ENCODE measurements at places on chromosomes 5 and 9.

DNA sequence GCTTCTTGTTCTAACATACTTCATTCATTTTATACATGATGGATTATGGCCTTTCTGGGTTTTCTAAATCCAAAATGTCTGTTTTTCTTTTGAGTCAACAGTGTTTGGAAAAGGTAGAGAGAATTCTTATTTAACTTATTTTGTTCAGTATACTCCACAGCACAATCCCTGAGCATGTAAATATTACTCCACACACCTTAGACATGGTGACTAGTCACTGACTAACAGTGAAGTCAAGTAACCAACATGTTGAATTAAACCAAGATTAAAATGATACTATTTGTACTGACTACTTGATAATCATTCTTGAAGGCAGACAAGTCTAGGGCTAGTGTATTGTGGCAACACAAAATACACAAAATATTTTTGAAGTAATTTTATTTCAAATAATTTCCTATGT is 55.0 kb downstream of the HAPLN1 start:
- no peak for DNase-seq

DNA sequence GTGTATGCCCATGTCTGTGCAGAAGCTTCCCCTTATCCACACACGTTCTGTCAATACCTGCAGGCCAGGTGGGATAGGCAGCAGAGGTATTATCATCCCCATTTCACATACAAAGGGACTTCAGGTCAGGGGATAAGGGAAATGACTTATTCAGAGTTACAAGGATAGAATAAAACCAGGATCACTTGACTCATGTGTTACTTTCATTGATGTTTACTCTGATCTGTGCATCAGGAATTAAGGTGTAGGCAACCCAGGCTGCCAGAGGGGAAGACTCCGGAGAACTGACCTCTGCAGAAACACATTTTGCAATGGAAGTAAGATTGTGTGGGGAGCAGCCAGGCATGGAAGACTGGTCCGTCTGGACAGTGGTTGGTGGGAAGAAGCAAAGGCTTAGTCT is 74.2 kb upstream of the FSTL4 start:
- no peak for DNase-seq

DNA sequence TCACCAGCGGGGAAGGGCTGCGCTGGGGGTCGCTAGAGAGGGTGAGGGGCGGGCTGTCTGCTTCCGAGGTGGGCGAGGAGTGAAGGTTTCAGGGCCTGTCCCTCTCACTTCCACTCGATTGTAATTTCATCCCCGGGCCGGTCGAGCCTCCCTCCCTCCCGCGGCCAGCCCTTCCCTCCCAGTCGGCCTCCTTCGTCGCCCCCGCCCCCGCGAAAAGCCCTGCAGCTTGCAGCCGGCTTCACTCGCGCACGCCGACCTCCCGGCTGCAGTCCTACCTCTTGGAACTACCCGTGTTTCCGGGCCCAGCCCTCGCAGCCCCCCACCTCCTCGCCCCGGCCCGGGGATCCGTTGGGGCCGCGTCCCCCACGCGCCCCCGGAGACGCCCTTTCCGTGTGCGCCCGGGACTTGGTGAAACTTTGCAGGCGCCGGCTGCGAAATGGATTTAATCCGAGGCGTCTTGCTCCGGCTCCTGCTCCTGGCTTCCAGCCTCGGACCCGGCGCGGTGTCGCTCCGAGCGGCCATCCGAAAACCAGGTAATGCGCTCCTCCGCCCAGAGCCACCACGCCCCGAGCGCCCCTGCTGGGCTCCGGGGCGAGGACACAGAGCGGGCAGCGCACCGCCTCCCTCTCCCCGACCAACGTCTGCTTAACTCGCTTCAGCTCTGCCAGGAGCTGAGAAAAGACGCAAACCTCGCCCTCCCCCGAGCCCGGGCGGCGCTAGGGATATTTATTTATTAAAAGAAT is at the start of gene EGFLAM:
EGFLAM (plus strand) TSS at position 241 of the 743 bp plus-strand sequence; CDS start at position 437, 196 bp downstream.
- DNase-seq: peak; percentile 5

- DNase-seq: no peak
Measured at GRCh38 chr5:35856765-35857351, at the start of gene IL7R. IL7R (plus strand) TSS chr5:35856891; CDS start chr5:35856978, 87 bp downstream.

DNA sequence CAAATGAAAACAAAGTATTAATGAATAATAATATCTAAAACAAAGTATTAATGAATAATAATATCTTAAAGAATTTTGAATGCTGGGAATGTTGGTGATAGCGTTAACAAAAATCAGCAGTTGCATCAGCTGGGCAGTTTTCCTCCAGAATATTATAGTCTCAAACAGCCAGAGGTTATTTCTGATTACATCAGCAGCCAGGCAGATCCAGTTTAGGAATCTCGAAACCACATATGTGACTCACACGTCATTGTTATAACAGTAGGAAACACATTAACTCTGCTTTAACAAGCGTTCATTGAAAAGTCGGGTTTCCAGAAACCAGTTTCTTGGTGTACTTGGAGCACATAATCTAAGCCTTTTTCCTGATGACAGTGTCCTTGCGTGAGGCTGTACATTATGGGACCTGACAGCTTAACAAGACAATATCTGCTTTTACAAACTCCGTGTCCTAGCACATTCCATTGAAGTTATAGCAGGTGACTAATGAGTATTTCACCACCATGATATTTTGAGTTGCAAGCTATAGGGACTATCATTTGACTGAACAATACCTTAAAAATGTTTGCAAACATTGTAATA is 559.5 kb upstream of the KLF4 start:
- DNase-seq: no peak

DNA sequence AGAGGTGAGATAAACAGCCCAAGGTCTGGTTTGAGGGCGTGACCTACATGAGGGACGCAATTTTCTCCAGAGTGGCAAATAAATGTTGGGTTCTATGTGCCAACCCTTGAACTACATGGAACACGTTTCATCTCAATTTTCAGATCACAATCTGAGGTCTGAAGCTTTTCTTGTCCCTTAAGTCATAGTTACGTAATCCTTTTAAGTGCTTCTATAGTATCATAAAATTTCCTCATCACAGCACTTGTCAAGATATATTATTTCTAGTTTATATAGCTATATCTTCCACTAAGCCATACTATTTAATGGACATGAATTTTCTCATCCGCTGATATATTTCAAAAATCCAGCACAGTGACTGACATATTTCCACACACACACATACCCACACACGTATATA is 53.1 kb upstream of the GRIN3A start:
- DNase-seq: no peak

DNA sequence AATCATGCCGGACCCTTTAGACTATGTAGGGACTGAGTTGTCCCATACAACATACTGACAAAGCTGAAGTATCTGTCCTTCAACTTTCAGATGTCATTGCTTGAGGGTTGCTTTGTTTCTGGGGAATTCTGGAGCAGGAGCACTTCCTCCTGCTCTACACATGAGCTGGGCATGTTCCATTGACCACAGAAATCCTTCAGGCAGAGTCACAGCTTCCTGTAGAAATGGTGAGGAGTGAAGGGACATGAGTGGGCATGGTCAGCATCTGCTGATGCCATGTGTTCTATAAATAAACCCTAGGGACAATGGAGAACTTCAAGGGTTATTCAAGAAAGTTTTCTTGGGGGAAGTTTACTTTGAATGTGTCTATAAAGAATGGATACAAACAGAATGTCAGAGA is 296.6 kb upstream of the FBXL7 start:
- DNase-seq: no peak

GRCh38 chr9:93236541-93237206 is 52.7 kb downstream of the WNK2 start:
- DNase-seq: no peak

- peak; percentile 39 for DNase-seq
Measured at GRCh38 chr5:90940227-90940995, 381.8 kb downstream of the ADGRV1 start.

- no peak for DNase-seq
Measured at GRCh38 chr9:14281876-14282275, 32.1 kb downstream of the NFIB start.

DNA sequence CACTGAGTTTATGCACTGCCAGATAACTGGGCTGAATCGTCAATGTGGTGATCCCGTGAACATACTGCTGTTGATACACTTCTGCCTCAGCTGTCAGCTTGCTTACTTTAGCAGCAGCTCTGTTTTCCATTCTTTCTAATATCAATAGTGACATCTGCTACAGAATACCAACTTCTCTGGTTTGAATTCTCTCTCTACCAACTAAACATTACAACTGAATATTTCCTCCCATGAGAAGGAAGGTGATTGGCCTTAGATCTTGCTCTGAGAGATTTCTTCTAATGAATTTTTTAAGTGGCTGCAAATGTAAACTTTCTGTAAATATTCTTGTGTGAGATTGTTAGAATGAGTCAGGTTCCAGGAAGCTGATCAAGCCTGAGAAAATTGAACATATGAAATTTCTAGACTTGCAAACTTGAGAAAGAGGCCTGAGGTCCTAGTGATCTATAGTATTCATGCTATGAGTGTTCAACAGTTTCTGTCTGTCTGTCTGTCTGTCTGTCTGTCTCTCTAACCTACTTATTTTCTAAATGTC is 205.5 kb upstream of the CDKN2B start:
- peak; percentile 62 for DNase-seq

DNA sequence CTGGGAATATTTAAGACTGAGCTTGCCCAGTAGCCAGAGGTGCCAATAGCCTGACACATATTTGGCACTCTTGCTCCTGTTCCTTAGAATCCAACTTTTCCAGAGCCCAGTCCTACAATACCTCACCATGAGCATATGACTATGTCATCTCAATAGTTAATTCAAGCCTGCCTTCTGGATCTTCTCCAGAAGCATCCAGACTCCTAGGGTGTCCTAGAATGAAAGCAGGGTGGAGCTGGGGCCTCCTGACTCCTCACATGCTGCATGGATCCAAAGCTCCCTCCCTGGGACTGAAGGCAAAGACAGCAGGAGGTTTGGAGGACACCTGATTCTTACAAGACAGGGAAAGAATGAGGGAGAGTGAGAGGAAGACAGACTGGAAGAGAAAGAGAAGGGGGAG is 37.9 kb downstream of the SH3TC2 start:
- DNase-seq: no peak

GRCh38 chr9:4114569-4115505 is 185.0 kb downstream of the GLIS3 start:
- DNase-seq: no peak

- peak; percentile 11 for DNase-seq
Measured at GRCh38 chr5:53425687-53426511, 54.5 kb upstream of the FST start.

- DNase-seq: no peak
Measured at GRCh38 chr9:34372467-34373011, 4.2 kb downstream of the MYORG start.

DNA sequence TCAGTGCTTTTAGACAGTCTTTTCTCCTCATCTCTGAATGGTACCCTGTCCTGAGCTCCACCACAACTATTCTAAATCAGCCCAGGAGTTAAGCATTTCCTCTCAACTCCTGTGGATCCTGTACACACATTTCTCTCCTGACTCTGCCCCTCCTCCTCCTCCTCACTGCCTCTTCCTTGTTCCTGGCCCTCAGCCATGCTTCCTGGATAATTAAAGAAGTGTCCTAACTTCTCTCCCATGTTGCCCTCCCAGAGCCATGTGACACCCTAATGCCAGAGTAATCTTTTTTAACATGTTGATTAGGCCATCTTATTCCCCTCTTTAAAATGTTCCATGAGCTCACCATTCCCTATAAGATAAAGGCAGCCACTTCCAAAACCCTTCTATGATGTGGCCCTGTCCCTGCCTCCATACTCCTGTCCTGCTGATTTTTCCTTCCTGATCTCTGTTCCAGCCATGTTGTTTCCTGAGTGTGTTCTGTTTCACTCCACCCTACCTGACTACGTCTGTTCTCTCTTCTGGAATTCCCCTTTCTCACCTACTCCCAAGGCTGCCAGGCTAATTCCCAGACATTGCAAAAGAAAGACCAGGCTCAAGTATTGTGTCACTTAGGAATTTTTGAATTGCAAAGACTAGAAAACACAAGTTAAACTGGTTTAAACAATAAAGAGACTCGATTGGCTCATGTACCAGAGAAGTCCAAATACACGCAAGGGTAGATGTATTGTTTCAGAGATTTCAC is 295.2 kb downstream of the MAST4 start:
- no peak for DNase-seq

GRCh38 chr5:95759005-95759404 is 27.9 kb downstream of the RHOBTB3 start:
- no peak for DNase-seq

GRCh38 chr9:34546102-34546833 is 23.5 kb upstream of the ENHO start:
- no peak for DNase-seq

DNA sequence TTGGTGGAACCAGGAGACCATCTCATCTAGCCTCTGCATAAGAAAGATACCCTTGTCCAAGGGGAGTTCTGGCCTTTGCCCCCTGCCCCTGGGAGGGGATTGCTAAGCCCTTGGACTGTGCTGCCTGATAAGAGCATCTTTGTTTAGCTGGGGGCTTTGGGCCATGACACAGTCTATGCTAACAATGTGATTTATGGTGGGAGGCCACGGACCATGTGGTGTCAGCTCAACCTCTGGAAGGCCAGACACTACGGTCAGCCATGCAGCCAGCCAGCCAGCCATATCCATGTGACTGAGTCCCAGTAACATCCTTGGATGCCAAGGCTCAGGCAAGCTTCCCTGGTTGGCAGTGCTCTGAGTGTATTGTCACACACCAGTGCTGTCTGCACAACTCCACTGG is 244.4 kb downstream of the FSTL4 start:
- DNase-seq: no peak

GRCh38 chr5:28226407-28226806 is 1188.0 kb upstream of the CDH9 start:
- DNase-seq: no peak

DNA sequence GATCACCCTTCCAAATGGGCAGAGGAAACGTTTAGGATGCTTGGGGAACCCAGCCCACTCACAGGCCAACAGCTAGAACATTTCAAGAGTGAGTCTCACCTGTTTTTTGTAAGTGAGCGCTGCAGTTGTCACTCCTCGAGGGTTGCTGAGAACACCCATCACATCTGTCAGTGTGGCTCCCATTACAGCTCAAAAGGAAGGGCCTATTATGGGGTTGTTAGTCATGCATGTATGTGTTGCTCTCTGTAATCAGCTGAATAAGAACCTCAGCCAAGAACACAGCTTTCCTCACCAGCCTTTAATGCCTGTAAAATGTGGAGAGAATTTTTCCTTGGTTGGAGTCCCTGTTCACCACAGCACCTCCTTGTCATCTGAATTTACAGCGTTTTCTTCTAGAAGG is 196.3 kb upstream of the KLF4 start:
- no peak for DNase-seq

- DNase-seq: no peak
Measured at GRCh38 chr9:22401671-22402070, 45.0 kb upstream of the DMRTA1 start.

DNA sequence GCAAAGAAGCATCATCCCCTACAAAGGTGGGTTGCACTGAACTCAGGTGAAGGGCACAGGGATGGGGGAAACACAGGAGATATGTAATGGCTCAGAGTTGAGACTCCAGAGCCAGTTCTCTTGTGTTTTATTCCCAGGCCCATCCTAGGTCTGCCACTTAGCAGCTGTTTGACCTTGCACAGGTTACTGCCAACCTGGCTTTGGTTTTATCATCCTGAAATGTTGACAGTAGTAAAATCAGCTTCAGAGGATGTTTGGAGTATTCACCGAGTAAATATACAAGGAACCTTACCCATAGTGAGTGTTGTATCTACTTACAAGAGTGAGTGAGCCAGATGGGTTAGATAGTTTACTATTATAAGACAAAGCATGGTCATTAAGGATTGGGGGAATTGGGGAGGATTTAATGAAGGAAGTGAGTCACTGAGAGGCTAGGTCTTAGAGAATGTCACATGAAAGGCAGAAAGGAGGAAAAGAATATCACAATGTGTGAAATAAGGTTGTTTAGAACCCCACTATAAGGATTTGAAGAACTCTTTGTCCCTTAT is 141.3 kb downstream of the MAN2A1 start:
- no peak for DNase-seq

GRCh38 chr5:40679913-40680681 is at the start of gene PTGER4:
PTGER4 (plus strand) TSS chr5:40679915; CDS start chr5:40680994, 1,079 bp downstream.
- no peak for DNase-seq

Data from NCI-H1694 (cell line).